ENCODE measurements at places on chromosomes 16 and 17.

- DNase-seq: no peak
Observed at GRCh38 chr16:54030451-54030850, 256.1 kb downstream of the IRX3 start.

- DNase-seq: no peak
Observed at GRCh38 chr17:18262111-18262510, 1.6 kb downstream of the MIEF2 start.

- DNase-seq: peak; percentile 25
Observed at GRCh38 chr17:78986048-78986648, 6.4 kb upstream of the LGALS3BP start.

- peak; percentile 43 for DNase-seq
Observed at GRCh38 chr17:44155488-44155887, 13.8 kb downstream of the HROB start.

- DNase-seq: no peak
Observed at GRCh38 chr16:269061-269796, 6.5 kb downstream of the RGS11 start.

Measured in NCI-H69 (cell line).